CD4-positive, alpha-beta T cell treated with Interleukin-4 for 4 hours (primary cell): ENCODE measurements at places on chromosomes 6 and 20.
A peak's percentile ranks its signal among the peaks of the same experiment; 100 is the strongest.

GRCh38 chr20:49700411-49701185 lies 13.1 kb downstream of the B4GALT5 start:
- no peak for DNase-seq

- DNase-seq, result no peak
Measured at GRCh38 chr20:22688485-22688884, 104.1 kb upstream of the FOXA2 start.

- no peak for DNase-seq
Measured at GRCh38 chr6:12537389-12537788, 179.2 kb upstream of the PHACTR1 start.

GRCh38 chr6:136225496-136225895 lies 24.6 kb downstream of the MTFR2 start:
- peak; percentile 5 for DNase-seq

DNA sequence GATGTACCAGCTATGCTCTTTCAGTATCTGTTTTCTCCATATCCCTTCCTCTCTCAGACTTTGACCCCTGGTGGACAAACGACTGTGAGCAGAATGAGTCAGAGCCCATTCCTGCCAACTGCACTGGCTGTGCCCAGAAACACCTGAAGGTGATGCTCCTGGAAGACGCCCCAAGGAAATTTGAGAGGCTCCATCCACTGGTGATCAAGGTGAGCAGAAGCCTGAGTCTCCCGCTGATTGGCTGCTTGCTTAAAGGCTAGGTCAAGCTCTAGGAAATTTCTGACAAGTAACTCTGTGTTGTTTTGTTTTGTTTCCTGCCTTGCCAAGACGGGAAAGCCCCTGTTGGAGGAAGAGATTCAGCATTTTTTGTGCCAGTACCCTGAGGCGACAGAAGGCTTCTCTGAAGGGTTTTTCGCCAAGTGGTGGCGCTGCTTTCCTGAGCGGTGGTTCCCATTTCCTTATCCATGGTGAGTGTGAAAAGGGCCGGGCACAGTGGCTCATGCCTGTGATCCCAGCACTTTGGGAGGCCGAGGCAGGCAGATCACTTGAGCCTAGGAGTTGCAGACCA lies 28.6 kb downstream of the C6orf89 start:
- DNase-seq, result peak; percentile 59

DNA sequence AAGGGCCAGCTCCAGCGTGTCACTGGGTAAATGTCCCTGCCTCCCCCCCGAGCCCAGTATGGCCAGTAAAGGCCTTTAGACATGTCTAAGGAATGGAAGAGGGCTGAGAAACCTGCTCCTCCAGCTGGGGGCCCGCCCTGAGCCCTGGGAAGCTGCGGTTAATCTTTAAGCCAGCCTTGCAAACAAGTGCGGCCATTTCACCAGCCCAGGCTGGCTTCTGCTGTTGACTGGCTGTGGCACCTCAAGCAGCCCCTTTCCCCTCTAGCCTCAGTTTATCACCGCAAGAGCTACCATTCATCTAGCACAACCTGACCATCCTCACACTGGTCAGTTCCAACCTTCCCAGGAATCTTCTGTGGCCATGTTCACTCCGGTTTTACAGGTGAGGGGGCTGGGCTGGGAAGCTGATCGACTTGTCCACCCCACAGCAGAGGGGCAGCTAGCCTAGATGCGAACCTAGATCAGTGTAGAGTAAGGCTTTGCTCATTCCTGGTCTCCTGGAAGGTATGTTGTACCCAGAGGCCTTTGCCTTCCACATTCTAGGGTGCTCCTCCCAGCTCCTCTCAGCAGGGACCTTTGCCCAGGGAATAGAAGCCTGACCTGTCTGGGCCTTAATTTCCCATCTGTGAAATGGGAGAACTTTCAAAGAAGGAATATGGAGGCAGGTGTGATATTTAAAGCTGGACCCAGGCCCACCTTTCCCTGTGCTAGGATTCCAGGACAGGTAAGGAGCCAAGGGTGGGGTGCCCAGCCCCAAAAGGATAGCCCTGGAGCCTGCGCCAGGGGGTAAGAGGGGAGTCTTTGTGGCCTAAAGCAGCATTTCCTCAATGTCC lies 1.2 kb upstream of the SRC start:
- DNase-seq, result no peak

- DNase-seq, result no peak
Measured at GRCh38 chr20:19232997-19233794, 20.8 kb downstream of the SLC24A3 start.

GRCh38 chr6:155121699-155122098 lies 126.6 kb downstream of the TIAM2 start:
- DNase-seq, result no peak

- no peak for DNase-seq
Measured at GRCh38 chr6:112560651-112561050, 213.5 kb downstream of the RFPL4B start.

GRCh38 chr6:101395345-101395744 lies 1.8 kb downstream of the GRIK2 start:
- DNase-seq, result no peak

DNA sequence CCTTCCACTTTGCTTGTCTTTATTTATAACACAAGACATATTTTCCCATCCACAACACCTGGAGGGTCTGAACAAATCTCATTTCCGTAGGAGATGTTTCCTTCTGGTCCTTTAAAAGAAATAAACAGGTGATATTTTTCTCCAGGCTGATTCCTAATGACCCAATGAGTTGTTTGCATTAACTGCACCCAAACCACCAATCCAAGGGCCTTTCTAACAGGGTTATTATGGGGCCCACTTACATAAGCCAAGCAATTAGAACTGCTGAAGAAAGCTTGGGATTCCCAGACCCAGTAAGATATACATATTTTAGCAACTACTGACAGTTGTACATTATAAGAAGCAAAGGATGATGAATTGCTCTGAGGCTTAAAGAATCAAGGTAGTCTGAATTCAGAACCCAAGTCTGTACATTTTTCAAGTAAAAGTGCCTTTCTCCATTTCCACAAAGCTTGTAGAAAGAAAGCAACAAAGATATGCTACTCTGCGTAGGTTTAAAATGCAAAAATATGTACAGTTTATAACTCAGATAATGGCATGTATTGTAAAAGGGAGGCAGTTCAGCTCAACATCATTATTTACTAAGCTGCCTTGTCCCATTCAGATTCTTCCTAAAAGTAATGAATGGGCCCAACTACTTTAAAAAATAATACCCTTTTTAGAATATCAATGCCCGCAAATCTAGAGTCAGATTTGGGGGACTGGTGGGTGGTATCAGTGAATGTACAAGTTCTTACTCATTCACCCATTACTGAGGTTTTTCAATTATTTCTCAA lies 120.0 kb downstream of the DST start:
- no peak for DNase-seq

GRCh38 chr6:128005009-128005408 lies 104.2 kb upstream of the THEMIS start:
- DNase-seq, result no peak

DNA sequence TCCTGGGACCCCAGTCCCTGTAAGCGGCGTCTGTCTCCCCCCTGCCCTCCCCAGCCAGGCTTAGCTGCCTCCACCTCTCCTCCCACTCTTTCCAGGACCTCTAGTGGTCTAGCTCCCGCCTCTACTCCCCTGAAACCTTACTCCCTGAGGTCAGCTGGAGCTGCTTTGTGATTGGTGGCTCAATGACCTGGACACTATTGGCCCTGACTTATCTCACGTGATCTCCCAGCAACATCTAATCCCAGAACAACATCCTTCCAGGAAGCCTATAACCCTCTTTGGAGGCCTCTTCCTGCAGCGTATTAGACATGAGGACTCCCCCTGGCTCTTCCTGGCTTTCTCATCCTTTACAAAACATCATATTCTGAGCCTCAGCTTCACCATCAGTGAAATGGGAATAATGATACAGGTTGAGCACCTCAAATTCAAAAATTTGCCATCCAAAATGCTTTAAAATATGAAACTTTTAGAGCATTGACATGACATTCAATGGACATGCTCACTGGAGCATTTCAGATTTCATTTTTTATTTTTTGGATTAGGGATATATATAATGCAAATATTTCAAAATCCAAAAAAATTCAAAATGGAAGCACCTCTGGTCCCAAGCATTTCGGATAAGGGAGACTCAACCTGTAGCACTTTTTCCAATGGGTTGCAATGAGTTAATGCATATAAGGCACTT lies 16.3 kb upstream of the SRC start:
- DNase-seq, result no peak

- DNase-seq, result no peak
Measured at GRCh38 chr20:33423141-33423834, 20.3 kb downstream of the SNTA1 start.

DNA sequence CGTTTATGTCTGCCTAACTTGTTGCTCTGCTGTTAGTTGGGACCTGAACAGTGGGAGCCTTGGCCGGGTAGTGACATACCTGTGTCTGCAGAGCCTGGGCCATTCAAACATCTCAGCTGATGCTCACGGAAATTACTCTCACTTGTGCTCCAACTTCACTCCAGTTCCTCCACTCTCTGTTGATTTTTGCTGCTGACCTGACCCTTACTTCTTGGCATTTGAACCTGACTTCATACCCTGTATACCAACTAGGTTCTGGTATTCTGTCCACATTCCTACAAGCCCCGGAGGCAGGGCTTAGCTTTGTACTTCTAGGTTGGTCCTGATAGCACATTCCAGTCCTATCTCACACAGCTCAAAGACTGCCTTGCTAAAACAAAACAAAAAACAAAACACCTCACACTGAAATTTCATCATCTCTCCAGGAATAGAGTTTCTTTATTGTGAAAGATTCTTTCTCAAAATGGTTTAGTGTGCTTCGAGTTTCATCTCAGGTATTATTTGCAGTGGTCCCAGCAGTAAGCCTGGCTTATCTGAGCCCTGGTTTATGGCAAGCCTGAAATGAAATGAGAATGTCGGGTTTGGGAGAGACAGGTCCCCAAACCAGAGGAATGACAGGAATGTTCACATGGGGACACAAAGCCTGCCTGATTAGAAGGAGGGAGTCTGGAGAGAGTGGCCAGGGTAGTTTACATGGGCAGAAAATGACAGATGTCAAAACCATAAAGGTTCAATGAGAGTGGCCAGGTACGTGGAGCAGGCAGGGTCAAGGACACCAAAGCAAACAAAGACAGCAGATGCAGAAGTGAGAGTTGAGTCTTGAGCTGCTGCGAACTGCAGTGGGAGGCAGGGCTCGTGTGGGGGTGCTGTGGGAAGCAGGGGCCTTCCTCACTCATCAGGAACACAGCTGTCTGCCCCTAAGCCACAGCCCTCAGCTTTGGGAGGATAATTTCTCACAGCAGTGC lies 174.2 kb upstream of the HDAC2 start:
- no peak for DNase-seq

DNA sequence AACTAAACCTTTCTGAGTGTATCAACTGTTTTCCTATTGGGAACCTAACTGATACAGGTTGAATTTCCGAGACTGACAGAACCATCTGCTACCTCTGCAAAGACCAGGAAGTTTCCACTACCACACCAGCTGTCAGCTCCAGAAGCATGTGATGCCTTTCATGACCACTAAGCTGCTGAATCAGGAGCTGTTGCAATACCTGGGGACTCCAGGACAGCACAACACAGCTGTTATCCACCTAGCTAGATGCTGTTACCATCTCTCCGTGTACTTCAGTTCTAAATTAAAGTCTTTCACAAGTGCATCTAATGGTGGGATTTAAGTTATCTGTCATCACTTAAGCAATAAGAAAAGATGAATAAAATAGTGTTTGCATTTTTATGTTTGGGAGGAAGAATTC lies 158.2 kb upstream of the IMPG1 start:
- DNase-seq, result no peak

- no peak for DNase-seq
Measured at GRCh38 chr6:112841553-112842329, 494.6 kb downstream of the RFPL4B start.

GRCh38 chr6:21501815-21502214 lies 91.7 kb upstream of the SOX4 start:
- DNase-seq, result no peak

GRCh38 chr6:29723666-29724588 lies 693 bp downstream of the HLA-F start:
- DNase-seq, result peak; percentile 82

GRCh38 chr20:50399917-50400704 lies 110.1 kb upstream of the PTPN1 start:
- no peak for DNase-seq

- no peak for DNase-seq
Measured at GRCh38 chr6:744666-745353, 51.9 kb upstream of the EXOC2 start.

- no peak for DNase-seq
Measured at GRCh38 chr6:37305841-37306425, 47.9 kb upstream of the RNF8 start.

DNA sequence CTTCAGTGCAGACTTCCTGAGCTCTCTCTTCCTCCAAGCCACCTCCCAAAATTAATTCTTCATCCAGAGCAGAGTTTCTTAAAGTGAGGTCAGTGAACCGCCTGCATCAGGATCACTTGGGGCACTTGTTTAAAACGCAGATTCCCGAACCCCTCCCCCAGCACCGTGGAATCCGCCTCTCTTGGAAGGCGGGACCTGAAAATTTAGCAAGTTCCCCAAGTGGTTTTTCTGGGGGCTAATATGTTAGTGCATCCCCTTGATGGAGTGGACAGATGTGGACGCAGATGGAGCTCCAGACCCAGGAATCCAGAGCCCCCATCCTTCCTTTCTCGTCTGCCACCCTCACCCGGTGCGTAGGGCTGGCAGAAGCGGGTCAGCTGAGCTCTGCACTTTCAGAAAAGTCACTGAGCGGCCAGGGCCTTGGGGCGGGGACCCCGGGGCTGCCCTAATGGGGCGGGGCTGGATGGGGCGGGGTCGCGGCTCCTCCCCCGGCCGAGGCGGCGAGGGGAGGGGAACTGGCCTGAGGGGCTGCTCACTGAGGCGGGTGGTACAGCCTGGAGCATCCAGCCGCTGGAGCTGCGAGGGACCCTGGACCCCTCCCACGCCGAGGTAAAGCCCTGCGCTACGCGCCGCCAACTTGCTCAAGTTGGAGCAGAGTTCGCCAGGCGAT lies at the start of the genes DEFB124 and REM1:
TSS of gene DEFB124 (minus strand) at position 370 of the 670 bp plus-strand sequence. CDS start 2,114 bp downstream, outside the sequence.
TSS of gene REM1 (plus strand) at position 531 of the 670 bp plus-strand sequence. CDS start 1,158 bp downstream, outside the sequence.
- DNase-seq, result no peak

- DNase-seq, result no peak
Measured at GRCh38 chr6:134525190-134525868, 207.4 kb upstream of the SGK1 start.

- no peak for DNase-seq
Measured at GRCh38 chr6:74510878-74511277, 695.0 kb downstream of the COL12A1 start.

DNA sequence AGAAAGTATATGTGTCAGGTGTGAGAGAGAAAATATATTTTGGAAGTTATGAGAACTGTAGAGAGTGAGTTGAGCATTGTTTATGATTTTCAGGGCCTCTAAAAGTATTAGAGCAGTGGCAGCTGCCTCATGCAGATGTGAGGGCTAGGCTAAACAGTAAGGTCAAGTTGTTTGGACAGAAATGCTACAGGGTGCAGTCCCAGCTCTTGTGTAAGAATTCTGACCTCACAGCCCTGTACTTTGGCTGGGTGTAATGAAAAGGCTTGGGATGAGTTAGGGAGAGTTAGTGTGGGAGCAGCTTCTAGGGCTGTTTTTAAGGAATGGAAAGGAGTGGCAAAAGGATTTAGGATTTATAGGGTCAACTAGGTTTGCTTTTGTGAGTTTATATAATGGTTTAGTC lies 764.8 kb upstream of the ADGRB3 start:
- no peak for DNase-seq

DNA sequence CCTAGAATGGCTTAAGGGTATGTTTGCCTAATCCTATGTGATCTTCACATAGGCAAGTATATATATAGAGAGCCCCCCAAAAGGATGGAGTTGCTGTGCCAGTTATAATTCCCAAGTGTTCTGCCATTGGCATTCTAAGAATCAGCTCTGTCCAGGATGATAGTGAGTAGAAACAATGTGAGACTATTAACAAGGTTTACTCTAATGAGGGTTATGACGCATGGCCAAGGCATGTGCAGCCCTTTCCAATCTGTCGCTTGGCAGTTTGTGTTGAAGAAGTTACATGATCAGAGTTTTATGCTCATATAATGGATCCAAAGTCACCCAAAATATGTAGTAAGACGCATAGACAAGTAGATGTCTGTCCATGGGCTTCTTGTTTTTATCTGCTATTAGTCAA lies 33.6 kb downstream of the VGLL2 start:
- DNase-seq, result no peak
